ENCODE measurements at places on chromosomes 6 and 20.

DNA sequence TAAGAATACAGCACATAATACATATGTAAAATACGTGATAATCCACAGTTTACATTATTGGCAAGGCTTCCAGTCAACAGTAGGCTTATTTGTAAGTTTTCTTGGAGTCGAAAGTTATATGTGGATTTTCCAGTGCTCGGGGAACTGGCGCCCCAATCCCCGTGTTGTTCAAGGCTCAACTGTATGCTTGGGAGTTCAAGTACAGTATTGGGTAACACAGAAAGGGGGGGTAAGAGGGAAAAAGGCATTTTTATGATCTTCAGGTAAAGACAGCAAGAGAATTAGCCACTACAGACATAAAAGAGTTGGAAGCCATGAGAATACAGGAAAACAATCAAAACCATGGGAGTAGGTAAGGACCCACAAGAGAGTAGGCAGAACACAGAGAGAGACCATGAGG is 16.4 kb downstream of the PSMB1 start:
- DNase-seq: no peak

DNA sequence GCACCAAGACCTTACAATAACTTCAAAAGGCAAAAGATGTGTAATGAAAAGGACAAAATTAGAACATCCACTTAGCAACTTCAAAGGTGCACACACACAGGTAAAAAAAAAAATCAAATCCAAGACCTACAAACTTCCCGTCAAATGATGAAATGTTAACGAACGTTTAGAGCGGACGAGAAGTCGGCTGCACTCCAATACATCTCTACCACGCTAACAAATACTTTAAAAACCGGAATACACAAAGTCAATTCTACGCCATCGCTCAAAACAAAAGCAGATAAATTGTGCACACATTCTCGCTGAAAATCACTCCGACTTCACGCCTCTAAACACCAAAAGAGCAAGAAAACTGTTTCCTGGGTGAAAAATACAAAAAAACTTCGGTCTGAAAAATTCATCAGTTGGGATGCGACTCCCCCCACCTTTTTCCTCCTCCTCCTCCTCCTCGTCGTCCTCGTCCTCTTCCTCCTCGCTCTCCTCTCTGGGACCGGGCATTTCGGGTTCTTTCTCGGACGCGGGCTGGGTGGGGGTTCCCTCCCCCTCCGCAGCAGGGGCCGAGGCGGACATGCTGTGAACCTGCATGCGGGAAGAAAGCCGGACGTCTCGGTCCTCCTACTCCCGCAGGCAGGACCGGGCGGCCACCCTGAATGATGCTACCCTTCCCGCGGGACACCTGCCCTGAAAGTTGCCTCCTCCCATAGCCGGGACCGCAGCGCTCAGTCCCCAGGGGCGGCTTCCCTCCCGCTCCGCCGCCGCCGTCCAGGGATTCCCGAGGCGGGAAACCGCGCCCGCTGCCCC is 712 bp downstream of the DEK start:
- no peak for DNase-seq

DNA sequence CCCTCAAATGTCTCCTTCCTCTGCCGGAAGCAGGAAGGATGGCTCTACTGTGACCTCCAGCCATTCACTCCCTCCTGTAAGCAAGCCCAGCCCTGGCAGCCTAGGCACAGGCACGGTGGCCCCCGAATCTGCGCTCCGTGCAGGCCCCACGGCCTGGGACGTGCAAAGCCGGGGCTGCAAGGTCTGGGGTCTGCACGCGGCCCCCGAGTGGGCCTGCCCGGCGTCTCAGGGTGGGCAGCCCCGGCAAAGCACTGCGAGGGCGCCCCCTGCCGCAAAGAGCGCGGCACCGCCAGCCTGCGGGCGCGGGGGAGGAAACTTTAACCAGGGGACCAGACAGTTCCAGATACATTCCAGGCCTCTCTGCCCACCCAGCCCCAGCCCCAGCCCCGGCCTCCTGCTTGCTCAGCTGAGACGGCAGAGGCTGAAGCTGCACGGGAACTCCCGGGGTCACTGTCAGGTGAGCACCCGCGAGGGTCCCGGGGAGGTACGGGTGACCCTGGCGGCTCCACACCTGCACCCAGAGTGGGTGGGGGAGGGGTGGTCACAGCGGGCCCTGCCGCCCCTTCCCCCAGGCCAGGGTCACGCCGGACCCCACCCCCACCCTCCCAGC is 98.8 kb downstream of the ASXL1 start:
- DNase-seq: no peak

DNA sequence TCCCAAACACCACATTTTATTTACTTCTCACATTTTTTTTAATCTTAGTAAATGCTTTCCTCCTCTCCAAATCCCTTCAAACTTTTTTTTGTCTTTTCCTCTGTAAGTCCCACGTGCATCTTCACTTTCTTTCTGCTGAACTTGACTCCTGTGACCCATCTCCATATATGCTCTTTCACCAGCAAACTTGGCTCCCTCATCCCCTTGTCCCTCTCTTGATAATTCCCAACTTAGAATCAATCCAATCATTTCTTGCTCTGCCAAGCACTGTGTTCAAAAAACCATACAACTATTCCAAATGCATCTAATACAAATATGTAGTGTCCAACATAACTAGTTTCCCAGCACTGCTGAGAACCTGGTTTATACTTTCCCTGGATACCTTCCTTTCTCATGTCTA is 519.4 kb downstream of the HDGFL1 start:
- DNase-seq: no peak

- no peak for DNase-seq
These were observed 27.0 kb upstream of the ADGRF5 start for GRCh38 chr6:46948699-46949098.

GRCh38 chr6:44444853-44445252 is 57.3 kb downstream of the CDC5L start:
- no peak for DNase-seq

- no peak for DNase-seq
These were observed 346.3 kb downstream of the BMP2 start for GRCh38 chr20:7113577-7114466.

DNA sequence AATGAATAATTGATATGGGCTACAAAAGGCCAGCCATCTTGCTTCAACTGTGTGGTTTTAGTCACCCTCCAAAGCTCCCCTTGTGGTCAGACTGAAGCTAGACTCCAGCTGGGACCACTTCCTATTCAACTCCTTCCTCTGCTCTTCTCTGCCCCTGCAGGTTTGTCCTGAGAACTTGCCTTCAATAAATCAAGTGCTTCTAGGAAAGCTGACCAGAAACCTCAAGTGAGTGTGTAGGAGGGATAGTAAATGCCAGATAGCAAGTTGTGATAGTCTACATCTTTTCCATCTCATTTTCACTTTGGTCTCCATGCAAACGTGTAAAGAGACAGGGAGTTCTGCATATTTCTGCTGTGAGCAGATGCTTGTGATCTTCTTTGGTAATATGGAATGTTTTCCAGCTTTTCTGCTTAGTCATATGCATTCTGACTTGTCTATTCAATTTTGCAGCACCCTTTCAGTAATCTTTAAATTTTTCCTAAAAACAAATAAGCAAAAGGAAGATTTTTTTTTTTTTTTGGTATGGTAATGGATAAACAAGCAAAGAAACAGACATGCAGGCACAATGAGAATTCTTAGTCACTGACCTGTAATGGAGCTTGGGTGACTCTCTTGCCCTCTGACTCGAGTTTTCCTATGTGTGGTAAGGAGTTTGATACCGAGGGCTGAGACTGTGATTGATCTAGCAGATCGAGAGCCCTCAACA is 201.3 kb upstream of the BTBD3 start:
- DNase-seq: no peak

DNA sequence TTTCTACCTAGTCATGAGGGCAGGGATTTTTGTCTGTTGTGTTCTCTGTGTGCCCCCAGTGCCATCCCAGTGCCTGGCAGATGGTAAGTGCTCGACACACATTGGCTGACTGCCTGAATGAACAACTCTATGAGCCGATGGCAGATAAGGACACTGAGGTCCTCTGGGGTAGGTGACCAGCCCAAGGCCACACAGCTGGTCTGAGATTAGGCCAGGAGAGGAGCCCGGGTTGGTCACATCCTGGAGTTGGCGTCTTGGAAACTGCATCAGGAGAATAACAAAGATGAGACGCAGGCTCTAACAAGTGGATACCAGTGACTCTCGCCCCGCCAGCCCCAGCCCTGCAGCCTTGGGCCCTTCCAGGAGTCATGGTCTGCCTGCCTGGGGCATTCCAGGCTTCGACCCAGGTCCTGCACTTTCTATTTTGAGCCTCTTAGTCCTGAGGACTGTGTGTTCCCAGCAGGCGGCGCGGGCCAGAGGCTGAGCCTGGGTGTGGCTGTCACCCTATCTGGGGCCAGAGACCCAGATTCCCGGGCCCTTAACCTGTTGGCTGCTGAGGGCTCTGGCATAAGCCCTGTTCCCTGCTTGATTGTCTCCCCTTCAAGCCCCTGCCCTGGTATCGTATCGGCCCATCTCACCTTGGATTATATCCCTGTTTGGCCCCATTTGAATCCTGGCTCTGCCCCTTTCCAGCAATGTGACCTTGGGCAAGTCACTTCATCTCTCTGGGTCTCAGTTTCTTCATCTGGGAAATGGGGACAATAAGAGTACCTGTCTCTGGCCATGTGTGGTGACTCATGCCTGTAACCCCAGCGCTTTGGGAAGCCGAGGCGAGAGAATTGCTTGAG is 88.3 kb downstream of the CEBPB start:
- no peak for DNase-seq

GRCh38 chr6:137666202-137666774 is 172.1 kb upstream of the OLIG3 start:
- no peak for DNase-seq

DNA sequence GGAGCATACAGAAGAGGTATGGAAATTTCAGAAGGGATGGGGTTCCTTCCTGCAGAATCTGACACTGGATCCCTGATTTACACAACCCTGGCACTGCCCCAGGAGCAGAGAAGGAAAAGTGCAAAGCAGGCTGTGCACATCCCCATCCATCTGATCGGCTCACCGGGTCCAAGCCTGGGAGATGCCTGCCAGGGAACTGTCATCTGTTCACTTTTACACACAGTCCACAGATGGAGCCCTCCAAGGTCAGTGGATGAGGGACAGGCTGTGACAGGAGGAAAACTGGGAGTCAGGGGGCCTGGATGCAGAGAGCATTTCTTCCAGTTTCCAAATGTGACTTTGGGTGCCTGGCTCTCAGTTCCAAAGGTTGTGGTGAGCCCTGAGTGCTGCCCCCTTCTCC is 11.0 kb upstream of the SYNDIG1 start:
- no peak for DNase-seq

- DNase-seq: no peak
These were observed 1.4 kb downstream of the PREP start for GRCh38 chr6:105401247-105402089.

DNA sequence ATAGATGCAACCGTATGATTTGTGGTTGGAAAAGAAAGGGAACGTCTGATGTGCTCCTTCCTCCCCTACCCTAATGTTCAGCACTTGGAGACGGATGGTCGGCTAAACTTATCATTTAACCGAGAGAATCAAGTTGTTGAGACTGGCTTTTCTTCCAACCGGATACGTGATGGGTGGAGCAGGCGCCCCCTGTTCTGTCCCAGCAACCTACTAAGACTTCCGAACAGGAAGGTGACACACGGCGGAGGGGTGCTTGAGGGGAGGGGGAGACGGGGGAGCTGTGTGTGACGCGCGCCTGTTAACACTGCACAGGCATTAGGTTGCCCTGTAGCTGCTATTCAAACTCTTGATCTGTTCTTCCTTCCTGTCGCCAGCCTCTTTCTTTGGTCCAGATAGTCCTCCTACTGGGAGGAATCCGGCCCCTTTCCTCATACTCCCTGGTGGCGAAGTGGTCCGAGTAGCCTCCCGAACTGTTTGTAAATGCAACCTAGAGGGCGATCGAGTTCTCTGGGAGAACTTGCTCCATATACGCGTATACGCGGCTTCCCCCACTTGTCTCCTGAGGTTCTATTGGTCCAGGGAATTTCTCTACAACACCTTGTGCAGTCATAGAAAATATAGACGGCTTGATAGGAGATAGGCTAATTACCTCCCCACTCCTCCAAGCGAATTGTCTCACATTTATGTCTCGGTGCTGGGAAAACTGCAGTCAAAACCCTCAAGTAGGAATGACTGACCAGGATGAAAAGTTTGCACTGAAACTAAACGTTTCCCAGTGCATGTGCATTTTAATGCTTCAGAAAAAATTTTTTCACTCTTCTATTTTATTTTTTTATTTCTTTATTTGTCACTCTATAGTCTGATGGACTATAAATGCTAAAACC is 126.0 kb upstream of the SLC2A12 start:
- peak; percentile 85 for DNase-seq

DNA sequence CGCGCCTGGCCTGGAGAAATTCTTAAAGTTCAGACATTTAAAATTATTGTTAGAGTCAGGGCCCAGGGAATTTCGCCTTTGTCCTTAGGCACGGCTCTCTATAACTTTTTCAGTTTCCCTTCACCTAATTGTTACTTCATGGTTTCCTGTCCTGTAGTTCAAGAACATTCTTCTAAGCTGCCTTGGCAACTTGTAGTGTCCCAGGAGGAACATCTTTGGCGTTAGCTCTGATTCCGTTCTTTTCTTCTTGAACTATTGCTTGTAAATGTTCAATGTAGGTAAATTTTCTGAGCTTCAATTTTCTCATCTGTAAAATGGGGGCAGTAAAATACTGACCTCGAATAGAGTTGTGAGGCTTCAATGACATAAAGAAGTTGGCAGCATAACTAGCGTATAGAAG is 41.8 kb downstream of the TIAM2 start:
- no peak for DNase-seq

GRCh38 chr6:72689107-72689954 is 67.5 kb downstream of the KCNQ5 start:
- no peak for DNase-seq

- no peak for DNase-seq
These were observed 23.9 kb downstream of the RAET1L start for GRCh38 chr6:150001295-150002008.

- DNase-seq: no peak
These were observed 7.1 kb downstream of the DDR1 start for GRCh38 chr6:30891450-30891723.

- no peak for DNase-seq
These were observed 9.3 kb downstream of the SRSF3 start for GRCh38 chr6:36603222-36604089.

GRCh38 chr6:41685641-41686380 is 47.5 kb downstream of the MDFI start:
- DNase-seq: no peak

- no peak for DNase-seq
These were observed 10.5 kb downstream of the ZBTB2 start for GRCh38 chr6:151380848-151381205.

DNA sequence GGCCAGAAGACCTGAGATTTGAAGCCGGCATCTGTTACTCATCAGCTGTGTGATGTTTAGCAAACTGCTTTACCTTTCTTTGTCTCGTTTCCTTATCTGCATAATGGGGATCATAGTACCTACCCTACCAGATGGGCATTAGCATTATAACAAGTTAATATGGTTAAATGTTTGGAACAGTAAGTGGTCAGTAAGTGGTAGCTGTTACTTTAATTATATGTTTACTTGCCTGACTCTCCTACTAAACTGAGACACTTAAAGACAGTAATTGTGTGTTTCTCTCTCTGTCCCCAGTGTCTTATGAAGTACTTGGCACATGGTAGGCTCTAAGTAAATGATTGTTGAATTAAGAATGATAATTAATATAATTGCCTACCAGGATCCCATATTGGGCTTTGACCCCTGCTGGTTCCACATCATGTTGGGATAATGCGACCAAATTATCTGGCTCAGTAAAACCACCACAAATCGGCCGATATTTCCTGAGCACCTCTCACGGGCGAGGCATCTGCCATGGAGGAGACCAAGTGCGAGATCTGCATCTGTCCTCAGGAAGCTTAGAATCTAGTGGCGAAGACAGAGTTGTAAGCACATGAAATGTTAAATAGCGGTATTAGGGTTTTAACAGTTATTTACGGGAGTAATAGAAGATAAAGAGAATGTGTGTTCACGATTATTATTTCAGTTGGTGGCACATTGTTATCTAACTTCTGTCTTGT is 31.4 kb downstream of the PTK7 start:
- no peak for DNase-seq
